Stimulated activated CD4-positive, alpha-beta T cell treated with anti-CD3 and anti-CD28 coated beads, Interleukin-1b, Interleukin-23, amount 100 ng/mL, for 1 hour (primary cell): ENCODE measurements at places on chromosomes 7 and 10.

GRCh38 chr7:99267481-99267840 is 5.2 kb upstream of the MYH16 start:
- DNase-seq, result no peak

- no peak for DNase-seq
These were observed 60.0 kb upstream of the PDLIM1 start for GRCh38 chr10:95350830-95351228.

GRCh38 chr7:53001221-53001620 is 34.2 kb upstream of the POM121L12 start:
- no peak for DNase-seq

DNA sequence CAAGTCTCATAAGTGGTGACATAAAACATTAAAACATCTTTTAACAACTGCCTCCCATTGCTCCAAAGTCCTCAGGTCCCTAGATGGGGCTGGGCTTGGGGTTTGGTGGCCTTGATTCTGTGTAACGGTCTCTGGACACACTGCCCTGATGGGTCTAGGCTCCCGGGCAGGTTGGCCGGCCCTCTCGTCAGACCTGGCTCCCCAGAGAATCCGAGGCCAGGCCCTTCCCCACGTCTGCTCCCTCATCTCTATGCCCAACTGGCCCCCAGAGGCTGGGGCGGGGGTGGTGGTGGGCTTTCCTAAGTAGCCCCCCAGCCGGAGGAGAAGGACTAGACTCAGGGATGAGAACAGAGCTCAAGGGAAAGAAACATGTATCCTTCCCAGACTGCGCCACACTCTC is 31.5 kb upstream of the EFCAB10 start:
- no peak for DNase-seq

DNA sequence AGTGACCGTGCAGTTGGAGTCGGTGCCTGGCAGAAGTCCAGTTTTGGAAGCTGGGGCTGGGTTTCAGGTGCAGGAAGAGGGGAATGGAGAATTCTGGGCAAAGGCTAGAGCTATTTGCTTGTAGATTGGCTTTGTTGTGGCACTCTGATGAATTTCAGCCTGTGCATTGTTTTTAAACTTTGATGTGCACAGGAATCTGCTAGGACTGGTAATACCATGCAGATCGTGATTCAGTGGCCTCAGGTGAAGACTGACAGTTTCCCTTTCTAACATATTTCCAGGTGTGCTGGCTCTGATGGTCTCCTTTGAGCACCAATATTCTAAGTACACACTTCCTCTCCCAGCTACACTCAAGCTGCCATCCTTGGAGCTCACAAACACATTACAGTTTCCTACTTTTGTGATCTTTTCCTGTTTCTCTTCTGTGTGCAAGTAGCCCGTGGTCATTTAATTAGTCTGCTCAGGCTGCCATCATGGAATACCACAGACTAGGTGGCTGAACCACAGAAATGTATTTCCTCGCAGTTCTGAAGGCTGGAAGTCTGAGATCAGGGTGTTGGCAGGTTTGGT is 55.6 kb downstream of the NOC3L start:
- DNase-seq, result no peak

DNA sequence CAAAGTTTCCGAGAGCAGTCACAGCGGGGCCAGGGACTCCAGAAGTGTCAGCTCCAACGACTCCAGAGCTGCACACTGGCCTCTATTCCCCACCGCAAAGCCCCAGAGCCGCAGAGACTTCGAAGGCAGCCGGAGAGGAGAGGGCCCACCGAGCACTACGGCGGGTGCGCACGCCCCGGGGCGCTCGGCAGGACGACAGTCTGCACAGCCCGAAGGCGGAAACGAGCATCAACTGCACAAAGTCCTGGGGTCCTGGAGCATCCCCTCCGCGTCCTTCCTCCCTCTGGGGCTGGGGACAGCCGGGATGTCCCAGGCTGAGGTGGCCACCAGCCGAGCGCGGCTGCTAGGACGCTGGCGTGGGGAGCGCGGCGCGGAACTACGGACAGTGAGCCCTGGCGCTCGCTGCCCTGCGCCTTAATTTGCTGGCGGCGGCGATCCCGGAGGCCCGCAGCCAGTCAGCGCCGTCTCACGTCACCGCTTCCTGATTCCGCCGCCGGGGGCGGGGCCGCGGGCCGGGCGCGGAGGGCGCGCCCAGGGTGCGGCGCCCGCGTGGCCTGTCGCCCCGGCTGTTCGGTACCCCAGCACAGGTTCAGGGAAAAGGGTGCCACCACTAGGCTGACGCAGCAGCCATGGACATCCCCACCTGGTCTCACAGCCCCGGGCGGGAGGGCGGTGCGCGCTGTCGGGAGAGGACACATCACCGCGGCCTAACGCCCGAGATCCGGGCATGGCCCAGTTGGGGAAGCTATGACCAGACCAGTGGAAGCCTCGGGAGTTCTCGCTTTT is at the start of gene TBX20:
Gene TBX20, minus strand, starts transcription at position 391 of the 786 bp plus-strand sequence. CDS start 480 bp downstream, outside the sequence.
- no peak for DNase-seq

DNA sequence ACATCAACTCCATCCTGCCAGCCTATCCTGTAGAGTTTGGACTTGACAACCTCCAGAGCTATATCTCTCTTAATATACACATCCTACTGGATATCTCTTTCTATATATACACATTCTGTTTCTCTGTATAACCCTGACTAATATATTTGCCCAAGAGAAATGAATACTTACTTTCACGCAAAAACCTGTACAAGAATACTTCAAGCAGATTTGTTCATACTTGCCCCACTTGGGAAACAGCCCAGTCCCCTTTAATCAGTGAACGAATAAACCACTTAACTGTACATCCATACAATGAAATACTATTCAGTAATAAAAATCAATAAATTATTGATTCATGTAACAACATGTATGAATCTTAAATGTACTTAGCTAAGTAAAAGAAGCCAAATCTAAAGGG is 251.1 kb upstream of the PHYHIPL start:
- no peak for DNase-seq

GRCh38 chr7:100532165-100533022 is 6.6 kb upstream of the AGFG2 start:
- DNase-seq, result no peak

DNA sequence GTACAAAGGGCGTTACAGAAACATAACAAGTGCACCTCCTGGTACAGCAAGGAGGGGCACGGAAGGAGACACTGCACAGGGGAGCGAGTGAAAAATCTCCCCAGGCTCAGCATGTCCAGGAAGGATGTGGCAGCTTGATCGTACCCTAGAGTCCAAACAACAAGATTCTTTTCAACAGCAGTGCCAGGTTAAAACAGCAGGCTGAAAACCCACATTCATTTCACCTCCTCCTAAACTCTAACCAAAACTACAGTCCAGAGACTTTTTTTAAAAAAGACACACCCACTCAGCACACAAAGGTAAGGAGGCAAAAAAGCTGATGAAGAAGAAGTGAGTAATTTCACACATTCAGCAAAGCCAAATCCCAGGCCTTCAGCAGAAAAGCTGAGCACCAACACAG is 138.8 kb downstream of the SFMBT2 start:
- no peak for DNase-seq

- DNase-seq, result no peak
These were observed 524 bp upstream of the FUOM start for GRCh38 chr10:133358162-133358924.

GRCh38 chr10:96446966-96447596 is 66.6 kb downstream of the TLL2 start:
- DNase-seq, result no peak

DNA sequence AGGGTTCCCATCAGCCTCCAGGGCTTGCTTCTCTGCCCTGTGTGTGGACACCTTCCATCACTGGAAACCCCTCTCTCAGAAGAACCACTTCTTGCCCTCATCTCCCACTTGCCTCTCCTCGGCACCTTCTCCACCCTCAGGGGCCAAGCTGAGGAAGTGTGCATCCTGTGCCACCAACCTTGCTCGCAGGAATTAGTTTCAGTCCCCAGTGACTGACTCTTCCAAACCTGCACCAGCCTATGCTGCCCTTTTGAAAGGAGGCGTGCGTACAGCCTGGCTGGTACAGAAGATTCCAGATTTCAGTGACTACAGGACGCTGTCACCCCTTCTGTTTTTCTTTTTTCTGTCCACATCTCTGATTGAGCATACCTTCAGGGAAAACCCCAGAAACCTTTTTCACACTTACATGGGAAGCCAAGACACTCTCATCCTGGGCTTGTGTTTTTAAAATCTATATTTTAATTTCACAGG is 67.1 kb downstream of the IKZF1 start:
- no peak for DNase-seq

GRCh38 chr7:124765401-124766352 is at the start of gene GPR37:
Gene GPR37 (minus strand): TSS chr7:124765792. CDS start chr7:124764976, 816 bp downstream.
- DNase-seq, result no peak

- DNase-seq, result no peak
These were observed 29.6 kb downstream of the ABCB4 start for GRCh38 chr7:87445897-87446296.

GRCh38 chr10:31972519-31973041 is 43.9 kb upstream of the ARHGAP12 start:
- DNase-seq, result no peak

DNA sequence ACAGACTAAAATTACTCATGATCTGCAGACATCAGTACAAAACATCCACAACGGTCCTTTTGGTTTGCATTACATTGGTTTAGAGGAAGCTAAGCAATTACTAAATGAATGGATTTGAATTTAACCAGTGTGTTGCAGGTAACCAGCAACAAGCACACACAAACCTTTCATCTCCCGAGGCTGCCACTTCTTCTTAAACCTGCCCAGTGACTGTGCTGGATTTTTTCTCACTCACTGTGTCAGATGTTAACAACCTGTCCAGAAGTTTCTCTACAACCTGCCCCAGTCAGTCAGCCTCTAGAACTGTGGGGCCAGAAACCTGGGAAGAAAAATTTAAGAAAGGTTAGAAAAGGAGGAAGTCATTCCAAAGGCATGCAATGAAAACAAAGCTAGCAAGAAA is 2.4 kb upstream of the MEOX2 start:
- DNase-seq, result no peak

DNA sequence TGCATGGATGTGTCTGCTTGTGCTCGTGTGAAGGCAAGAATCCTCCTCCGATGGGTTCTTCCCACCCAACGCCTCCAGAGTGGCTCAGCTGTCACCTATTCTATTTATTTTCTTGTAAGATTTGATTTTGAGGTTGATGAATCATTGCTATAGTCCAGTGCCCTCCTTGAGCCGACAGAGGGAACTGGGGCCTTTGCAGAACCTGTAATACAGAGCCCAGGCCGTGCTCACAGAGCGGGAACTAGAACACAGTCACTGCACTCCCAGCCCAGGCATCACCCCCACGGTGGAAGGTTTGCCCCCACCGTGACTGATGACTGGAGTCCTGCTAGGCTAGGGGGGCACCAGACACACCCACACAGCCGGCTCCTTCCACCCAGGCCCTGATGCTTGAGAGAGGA is 2.0 kb downstream of the RARRES2 start:
- no peak for DNase-seq

DNA sequence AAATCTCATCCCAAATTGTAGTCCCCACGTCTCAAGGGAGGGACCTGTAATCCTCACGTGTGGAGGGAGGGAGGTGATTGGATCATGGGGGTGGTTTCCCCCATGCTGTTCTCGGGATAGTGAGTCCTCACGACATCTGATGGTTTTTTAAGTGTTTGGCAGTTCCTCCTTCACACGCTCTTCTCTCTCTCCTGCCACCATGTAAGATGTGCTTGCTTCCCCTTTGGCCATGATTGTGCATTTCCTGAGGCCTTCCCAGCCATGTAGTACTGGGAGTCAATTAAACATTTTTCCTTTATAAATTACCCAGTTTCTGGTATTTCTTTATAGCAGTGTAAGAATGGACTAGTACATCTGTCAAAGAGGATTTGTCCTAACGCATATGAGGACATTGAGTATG is 59.5 kb downstream of the RGS10 start:
- DNase-seq, result no peak

GRCh38 chr10:132420981-132421846 is 24.2 kb downstream of the PWWP2B start:
- DNase-seq, result no peak

- DNase-seq, result no peak
These were observed 7.5 kb downstream of the MTG1 start for GRCh38 chr10:133401500-133401899.

DNA sequence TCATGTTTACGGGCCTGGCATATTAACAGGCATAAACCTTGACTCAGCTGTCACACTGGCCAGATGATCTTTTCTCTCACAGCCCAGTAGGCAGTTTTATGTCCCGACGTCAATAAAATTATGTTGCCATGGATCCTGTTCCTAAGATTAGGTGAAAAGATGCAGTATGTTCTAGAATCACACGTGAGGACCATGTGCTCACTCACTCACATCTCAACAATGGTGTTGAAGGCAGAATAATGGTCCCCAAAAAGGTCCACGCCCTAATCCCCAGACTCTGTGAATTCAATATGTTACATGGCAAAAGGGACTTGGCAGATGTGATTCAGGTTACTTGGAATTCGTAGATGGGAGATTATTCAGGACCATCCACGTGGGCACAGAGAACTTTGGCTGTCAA is 3.5 kb downstream of the DOCK1 start:
- DNase-seq, result no peak
